Anterior cingulate cortex (tissue), 58 donors: ENCODE measurements at places on chromosomes 7 and 10.

- no peak for DNase-seq
These were observed 61.6 kb upstream of the ANKRD1 start for GRCh38 chr10:90982406-90983008.

- no peak for DNase-seq
These were observed 256.3 kb upstream of the MINDY3 start for GRCh38 chr10:16116404-16117304.

GRCh38 chr10:117504562-117504961 lies 38.0 kb upstream of the EMX2 start:
- no peak for DNase-seq

DNA sequence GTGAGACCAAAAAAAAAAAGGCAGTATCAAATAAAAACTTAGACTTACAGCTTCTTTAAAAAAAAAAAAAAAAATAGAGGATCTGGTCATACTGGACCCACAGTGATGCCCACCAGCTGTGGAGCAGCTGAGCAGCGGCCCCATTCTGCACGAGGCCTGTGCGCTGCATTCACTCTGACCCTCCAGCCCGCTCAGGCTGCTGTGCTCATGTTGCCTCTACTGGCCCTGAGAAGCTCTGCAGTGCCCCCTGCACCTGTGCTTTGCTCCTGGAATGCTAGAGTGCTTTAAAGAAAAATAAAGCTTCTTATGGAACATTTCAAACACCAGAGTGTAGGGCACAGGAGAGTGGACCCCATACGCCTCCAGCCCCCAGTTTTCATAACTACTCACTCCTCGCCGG lies 33.2 kb downstream of the TMEM120A start:
- DNase-seq = no peak

DNA sequence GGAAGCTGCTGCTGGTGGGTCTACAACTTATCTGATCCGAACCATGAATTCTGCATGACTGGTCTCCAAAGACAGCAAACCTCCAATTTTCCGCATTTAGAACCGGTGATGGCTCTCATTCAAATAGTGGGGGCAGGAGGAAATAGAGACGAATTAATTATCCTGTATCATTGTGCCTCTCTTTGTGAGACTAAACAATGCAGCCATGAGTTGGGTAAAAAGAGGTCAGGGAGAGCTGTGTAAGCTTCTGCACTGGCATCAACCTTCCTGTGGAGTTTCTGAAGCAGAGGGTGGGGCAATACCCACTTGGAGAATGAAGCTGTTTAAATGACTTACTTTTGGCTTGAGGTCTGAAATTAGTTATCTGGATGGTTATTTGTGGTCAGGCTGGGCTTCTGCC lies 266.4 kb downstream of the SORCS3 start:
- DNase-seq = no peak

- DNase-seq = no peak
These were observed 61.3 kb downstream of the YKT6 start for GRCh38 chr7:44262031-44262430.

DNA sequence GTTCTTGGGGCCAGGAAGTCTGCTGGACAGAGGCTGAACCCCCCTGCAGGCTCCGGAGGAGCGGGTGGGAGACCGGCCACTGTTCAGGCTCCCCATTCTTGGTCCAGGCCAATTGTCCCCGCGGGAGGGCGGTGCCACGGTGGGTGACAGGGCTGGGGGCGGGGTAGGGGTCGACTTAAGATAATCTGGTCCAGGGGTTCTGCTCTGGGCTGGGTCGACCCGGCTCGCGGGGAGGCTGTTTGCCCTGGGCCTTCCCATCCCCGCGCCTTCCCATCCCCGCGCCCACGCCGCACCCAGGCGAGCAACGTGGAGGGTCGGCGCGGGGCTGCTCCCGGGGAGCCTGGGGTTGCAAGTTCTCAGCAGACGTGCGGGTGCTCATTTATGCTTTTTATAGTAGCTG lies 7.3 kb upstream of the GLRX3 start:
- no peak for DNase-seq

GRCh38 chr10:70147259-70147625 lies 742 bp upstream of the TYSND1 start:
- DNase-seq = no peak

DNA sequence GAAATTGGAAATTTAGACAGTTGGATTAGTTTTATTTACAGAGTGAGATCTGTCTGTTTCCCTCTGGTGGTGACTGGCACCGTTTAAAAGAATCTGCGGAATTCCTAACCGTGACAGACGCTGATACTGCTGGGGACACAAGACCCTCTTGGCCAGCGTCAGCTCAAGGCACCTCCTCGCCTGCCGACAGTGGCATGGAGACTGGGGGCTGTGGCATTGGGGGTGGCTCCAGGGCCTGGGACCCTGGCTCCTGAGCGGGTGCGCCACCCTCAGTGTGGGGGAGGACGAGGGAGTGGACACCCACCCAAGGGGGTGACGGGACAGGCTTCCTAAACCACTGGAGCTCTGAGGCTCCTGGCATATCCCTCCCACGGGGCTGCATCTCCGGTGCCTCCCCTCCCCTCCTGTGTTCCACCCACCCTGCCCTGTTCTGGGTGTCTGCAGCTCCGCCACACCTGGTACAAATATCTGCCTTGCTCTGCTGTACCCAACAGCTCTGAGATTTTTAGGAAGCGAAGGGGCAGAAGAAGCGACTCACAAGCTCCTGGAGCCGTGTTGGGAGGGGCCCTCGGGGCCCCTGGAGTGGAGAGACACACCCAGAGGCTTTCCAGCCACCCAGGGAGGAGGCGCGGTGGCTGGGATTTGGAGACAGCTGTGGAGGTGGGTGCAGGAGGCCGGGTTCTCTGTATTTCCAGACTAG lies 178.7 kb downstream of the DNAJB6 start:
- no peak for DNase-seq
